B cell (primary cell): ENCODE measurements at places on chromosomes 12 and 14.
A peak's percentile ranks its signal among the peaks of the same experiment; 100 is the strongest.

GRCh38 chr12:115623764-115624334 is 653.6 kb downstream of the MED13L start:
- no peaks in the 10 kb centered on the region for H3K36me3 ChIP-seq
- H3K4me1 ChIP-seq: no peaks in the 10 kb centered on the region
- no peak overlapping the region for H3K27ac ChIP-seq
- DNase-seq: no peak

DNA sequence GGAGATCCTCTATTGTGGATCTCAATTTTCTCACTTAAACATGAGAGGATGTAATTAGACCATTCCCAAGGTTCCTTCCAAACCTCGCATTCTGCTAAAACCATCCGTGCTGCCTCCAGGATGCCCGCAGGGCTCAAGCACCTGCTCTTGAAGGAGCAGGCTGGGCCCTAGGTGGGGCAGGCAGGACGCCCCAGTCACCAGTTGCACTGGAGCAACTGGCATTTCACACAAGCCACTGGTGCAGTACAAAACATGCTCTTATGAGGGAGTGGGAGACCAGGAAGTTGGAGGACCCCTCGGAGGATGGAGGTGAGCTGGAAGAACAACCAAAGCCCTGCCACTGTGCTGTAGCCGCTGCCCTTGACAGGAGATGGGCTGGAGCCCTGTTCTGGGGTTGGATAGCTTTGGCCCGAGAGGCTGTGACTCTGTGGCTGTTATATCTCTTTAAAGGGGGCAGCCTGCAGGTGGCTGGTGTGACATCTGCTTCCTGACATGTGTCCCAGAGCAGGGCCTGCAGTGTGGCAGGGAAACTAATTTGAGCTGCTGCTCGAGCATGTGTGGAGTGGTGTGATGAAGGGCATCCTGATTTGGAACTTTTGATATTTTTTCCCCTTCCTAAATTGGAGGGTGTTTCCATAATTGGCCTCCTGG is 122.2 kb downstream of the CRACR2A start:
- peaks cover 3% of the 10 kb centered on the region for H3K36me3 ChIP-seq
- H3K27me3 ChIP-seq: no peaks in the 10 kb centered on the region
- no peak overlapping the region for H3K27ac ChIP-seq
- H3K4me1 ChIP-seq: no peaks in the 10 kb centered on the region
- no peak for DNase-seq
- no peak overlapping the region for H3K4me3 ChIP-seq

DNA sequence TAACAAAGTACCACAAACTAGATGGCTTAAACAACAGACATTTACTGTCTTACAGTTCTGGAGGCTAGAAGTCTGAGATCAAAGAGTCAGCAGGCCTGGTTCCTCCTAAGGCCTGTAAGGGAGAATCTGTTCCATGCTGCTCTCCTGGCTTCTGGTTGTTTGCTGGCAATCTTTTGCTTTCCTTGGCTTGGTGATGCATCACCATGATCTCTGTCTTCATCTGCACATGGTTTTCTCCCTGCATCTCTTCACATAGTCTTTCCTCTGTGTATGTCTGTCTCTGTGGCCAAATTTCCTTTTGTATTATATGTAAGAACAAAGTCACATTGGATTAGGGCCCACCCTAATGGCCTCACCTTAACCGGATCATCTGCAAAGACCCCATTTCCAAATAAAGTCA is 168.5 kb downstream of the CAPZA3 start:
- no peak overlapping the region for H3K4me3 ChIP-seq
- no peaks in the 10 kb centered on the region for H3K36me3 ChIP-seq
- H3K4me1 ChIP-seq: no peaks in the 10 kb centered on the region
- H3K27me3 ChIP-seq: no peaks in the 10 kb centered on the region

- H3K27ac ChIP-seq: no peak overlapping the region
- no peaks in the 10 kb centered on the region for H3K36me3 ChIP-seq
- H3K4me1 ChIP-seq: peaks cover 8% of the 10 kb centered on the region
- no peak overlapping the region for H3K4me3 ChIP-seq
These were observed 44.2 kb downstream of the WDR20 start for GRCh38 chr14:102183886-102184285.

GRCh38 chr12:55728186-55728938 is 447 bp downstream of the CD63 start:
- H3K27ac ChIP-seq: peak overlapping the region; percentile 34
- H3K4me3 ChIP-seq: peak overlapping the region; percentile 69
- H3K4me1 ChIP-seq: peaks cover 21% of the 10 kb centered on the region
- H3K36me3 ChIP-seq: no peaks in the 10 kb centered on the region

GRCh38 chr12:50400104-50400637 is 514 bp upstream of the LARP4 start:
- no peaks in the 10 kb centered on the region for H3K27me3 ChIP-seq
- peak overlapping the region; percentile 90 for H3K4me3 ChIP-seq
- DNase-seq: no peak

DNA sequence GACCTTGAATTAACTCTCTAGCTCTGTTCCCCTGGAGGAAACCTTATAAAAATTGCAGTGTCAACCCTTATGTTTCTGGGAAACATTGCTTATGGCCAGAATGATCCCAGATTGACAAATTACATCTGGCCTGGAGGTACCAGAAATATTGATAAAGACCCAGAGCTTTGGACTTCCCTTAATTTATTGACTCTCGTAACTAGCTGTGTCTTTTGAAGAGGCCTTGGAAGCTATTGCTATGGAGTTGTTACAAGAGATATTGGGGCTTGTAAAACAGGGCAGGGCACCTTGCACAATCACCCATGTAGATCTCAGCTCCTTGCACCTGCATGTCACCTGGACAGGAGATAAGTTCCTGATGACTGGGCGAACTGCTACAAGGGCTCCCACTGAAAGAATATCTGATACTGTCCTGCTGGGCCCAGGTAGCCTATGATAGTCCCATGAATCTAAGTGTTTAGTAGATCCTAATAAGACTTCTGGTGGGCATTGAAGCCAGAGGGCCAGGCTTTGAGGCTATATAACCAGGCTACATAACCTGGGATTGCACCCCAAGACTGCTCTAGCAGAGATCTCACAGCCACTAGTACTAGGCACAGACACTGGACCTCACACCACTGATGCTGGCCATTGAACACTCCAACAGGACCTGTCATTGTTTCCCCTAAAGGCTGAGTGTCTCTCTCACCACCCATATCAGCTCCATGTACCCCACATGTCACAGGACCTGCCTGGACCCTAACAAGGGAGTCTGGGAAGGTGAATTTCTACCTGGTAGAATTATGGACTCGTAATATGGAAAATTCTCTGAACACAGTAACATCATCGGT is 135.7 kb upstream of the PWP1 start:
- no peak overlapping the region for H3K4me3 ChIP-seq
- no peak for DNase-seq
- H3K27me3 ChIP-seq: no peaks in the 10 kb centered on the region
- no peaks in the 10 kb centered on the region for H3K36me3 ChIP-seq
- H3K4me1 ChIP-seq: peaks cover 6% of the 10 kb centered on the region

DNA sequence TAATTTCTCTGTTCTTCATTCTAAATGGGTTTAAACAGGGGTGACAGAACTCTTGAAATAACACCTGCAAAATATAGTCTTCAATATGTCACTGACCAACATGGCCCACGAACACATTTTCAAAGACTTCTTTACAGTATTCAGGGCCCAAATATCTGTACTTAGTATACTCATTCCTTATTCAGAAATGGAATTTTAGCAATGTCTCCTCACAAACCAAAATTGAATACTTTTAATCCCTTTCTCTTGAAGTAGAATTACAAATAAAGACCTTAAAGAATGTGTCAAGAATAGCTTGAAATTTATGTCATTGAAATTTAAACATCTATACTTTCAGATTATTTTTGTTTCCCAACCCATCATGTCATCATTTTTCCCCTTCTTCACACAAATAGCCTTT is 263.1 kb downstream of the LRIG3 start:
- no peaks in the 10 kb centered on the region for H3K36me3 ChIP-seq
- no peak for DNase-seq
- no peak overlapping the region for H3K27ac ChIP-seq
- H3K27me3 ChIP-seq: no peaks in the 10 kb centered on the region
- H3K4me1 ChIP-seq: no peaks in the 10 kb centered on the region
- H3K4me3 ChIP-seq: no peak overlapping the region

DNA sequence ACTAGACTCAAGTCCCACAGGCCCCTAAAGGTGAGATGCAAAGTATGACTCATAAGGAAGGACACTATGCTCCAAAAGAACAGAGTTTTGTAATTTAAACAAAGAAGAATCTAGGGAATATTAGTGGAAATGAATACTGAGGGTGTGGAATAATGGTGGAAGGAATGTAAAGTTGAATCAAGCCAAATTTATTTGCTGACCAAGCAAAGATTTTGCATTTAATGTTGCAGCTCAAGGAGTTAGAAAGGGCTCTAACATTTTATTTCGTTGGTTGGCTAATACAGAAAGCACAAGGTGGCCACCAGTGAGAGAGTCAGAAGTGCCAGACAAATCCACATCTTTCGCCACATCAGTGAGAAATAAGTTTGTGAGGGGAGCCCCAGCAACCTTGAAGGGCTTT is 550.3 kb downstream of the FOXG1 start:
- H3K4me1 ChIP-seq: no peaks in the 10 kb centered on the region
- H3K27me3 ChIP-seq: no peaks in the 10 kb centered on the region
- H3K4me3 ChIP-seq: no peak overlapping the region
- no peak overlapping the region for H3K27ac ChIP-seq
- DNase-seq: no peak

- H3K4me3 ChIP-seq: no peak overlapping the region
- no peaks in the 10 kb centered on the region for H3K4me1 ChIP-seq
- DNase-seq: no peak
- no peaks in the 10 kb centered on the region for H3K27me3 ChIP-seq
- no peak overlapping the region for H3K27ac ChIP-seq
These were observed 484.4 kb downstream of the ATP23 start for GRCh38 chr12:58425481-58426392.

- peak overlapping the region; percentile 95 for H3K27ac ChIP-seq
- DNase-seq: no peak
- H3K4me3 ChIP-seq: peak overlapping the region; percentile 81
- no peaks in the 10 kb centered on the region for H3K27me3 ChIP-seq
- H3K4me1 ChIP-seq: peaks cover 48% of the 10 kb centered on the region
- H3K36me3 ChIP-seq: no peaks in the 10 kb centered on the region
These were observed 473 bp upstream of the TMEM19 start for GRCh38 chr12:71685312-71685906.

- H3K4me3 ChIP-seq: no peak overlapping the region
- DNase-seq: no peak
- H3K27ac ChIP-seq: no peak overlapping the region
- H3K36me3 ChIP-seq: no peaks in the 10 kb centered on the region
- no peaks in the 10 kb centered on the region for H3K27me3 ChIP-seq
- no peaks in the 10 kb centered on the region for H3K4me1 ChIP-seq
These were observed 476.5 kb downstream of the APAF1 start for GRCh38 chr12:99121546-99121945.

- no peak overlapping the region for H3K27ac ChIP-seq
- no peak overlapping the region for H3K4me3 ChIP-seq
- no peaks in the 10 kb centered on the region for H3K27me3 ChIP-seq
- H3K4me1 ChIP-seq: peaks cover 32% of the 10 kb centered on the region
These were observed 128.0 kb downstream of the NDUFA12 start for GRCh38 chr12:94875525-94875924.
